Progenitor cell of endocrine pancreas (in vitro differentiated cells): ENCODE measurements at places on chromosomes 3 and 15. TPM values are rescaled to one million over a fixed set of nuclear protein-coding genes. Genes with fewer than 3 reads are reported as not detected.

DNA sequence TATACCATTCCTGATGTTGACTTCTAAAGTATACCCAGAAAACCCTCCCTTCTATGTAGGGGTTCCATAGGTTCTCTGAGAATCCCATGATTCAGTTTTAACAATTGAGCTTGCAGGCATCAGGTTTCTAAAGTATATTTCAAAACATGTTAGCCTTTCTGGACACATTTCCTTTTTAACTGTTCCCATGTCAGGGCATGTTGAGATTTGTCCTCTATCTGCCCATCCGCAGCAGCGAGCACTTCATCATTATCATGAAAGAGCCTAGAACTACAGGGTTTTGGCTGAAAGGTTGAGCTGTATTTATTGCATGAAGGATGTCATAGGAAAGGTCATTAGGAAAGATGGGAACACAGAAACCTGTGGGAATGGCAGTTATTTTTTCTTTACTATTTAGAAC, 201.1 kb upstream of the BHLHE40 start:
- DNase-seq = no peak

GRCh38 chr3:70916375-70917055, 604.1 kb upstream of the MDFIC2 start:
- no peak for DNase-seq

- DNase-seq = no peak
Observed at GRCh38 chr15:63597821-63598220, 634 bp downstream of the FBXL22 start.

DNA sequence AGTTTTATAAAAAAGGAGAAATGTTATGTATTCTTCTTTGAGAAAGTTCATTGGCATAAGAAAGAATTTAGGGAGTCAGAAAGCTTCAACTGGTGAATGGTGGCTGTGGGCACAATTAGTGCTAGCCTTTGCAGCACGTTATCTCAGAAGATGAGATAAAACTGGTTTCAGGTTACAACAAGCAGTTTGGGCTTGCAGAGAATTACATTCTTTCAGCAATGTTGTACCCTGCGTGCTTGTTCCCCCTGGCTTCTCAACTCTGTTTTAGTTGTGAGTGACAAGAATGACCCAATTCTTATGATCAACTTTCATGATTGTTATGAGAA, 31.6 kb upstream of the ACP3 start:
- DNase-seq = no peak

DNA sequence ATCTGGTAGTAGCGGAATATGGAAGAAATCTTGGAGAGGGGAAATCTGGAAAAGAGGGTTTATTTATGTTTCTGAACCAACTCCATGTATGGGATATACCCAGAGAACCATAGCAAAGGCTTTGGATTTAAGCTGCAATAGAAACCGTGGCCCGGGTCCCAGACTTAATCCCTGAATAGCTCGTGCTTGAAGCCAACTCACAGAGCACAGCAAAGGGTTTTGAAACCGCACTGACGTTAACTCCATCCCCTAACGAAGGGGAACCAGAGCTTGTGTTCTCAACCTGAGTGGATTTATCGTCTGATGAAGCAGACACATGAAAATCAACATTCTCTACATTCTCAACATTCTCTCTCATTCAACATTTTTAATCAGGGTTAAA, 154.6 kb downstream of the APBA2 start:
- no peak for DNase-seq

DNA sequence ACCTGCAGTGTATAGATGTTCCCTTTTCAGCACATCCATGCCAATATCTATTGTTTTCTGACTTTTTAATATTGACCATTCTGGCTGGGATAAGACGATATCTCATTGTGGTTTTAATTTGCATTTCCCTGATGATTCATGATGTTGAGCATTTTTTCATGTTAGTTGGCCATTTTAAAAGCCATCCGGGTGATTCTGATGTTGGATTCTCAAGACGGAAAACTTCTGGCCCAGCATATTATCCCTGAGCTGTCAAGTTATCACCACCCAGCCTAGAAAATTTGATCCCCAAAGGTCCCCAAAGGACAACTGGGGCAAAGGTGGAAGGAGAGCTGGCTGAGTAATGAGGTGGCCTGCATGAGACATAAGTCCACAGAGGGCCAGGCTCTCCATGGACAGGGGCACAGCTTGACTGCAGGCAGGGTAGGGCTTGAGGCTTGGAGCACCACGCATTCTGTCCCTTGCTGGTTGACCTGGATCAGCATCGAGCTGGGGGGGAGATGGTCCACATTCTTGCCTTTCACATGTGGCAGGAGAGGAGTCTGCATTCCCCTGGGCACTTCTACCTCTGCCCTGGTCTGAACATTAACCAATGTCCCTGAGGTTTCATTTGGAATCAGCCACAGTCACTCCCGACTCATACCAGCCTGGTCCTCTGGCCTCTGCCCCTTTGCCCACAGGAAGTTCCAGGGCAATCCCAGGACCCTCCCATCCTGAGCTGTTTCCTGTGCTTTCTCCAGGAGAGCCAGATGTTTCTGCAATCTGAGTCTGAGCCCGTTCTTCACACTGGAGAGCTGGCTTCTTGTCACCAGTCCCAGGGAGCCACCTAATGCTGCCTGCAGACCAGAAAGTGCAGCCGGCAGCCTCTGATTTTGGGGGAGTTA, 69.2 kb downstream of the ISG20 start:
- no peak for DNase-seq

GRCh38 chr3:105518806-105519418, 152.2 kb downstream of the ALCAM start:
- DNase-seq = peak; percentile 10

GRCh38 chr3:139945386-139945785, 10.4 kb downstream of the CLSTN2 start:
- DNase-seq = no peak

DNA sequence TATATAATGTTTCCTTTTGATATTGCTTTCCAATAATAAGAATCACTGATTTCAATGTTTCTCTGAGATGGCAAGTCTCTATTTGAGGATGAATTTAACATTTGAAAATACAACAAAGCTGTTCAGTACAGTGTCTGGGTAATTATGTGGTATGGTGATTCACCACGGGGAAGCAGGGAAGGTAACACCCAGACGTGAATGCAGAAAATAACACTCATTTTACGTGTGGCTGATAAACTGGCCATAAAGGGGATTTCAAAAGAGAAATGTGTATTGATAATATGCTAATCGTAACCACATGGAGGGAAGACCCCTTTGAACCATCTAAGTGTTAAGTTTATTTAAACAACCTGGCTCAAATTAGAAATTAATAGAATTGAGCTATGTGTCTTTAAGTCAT, 344.6 kb downstream of the GRM7 start:
- no peak for DNase-seq

- no peak for DNase-seq
Observed at GRCh38 chr3:115695090-115695489, 71.8 kb downstream of the GAP43 start.

DNA sequence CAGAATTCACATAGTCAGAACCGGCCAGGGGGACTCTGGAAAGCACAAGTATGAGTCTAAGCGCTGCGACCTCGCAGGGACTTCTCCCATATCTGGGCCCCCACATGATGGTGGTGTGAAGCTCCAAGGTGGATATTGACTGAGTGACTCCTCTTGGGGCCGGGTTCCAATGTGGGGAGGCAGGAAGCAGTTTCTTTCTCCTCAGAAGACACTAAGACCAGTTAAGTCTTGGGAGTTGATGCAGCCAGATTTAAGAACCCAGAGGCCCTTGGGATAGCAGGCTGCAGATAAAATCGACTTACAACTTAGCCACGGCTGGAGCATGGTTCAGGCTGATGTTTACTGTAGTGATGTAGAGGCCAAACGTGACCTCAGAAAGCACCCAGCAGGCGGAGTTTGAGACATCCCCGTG, 55.4 kb upstream of the KLF13 start:
- no peak for DNase-seq

DNA sequence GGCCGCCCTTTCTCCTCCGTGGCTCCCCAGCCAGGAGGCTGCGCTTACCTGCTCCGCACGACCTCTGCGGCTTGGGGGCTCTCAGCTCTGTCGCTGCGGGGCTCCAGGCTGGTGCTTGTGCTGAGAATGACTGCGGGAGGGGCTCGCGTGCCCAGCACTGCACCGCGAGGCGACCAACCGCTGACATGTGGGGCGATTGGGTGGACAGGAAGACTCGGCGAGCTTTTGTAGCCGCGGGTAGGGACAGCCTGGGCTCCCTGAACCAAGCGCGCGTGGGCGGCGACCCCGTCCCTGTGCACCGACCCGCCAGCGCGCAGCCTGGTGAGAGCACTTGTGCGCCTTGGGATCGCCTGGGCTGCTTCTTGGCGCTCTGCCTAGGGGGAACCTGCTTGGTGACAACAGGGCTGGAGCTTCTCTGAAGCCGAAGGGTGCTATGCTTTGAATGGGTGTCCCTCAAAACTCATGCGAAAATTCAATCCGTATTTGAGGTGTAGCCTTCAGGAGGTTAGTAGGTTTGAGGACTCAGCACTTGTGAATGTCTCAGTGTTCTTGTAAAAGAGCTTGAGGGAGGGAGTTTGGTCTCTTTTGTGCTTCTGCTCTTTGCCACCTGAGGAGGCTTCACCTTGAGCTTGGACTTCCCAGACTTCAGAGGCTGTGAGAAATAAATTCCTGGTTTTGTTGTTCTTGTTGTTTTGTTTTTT, 50.4 kb downstream of the IL12A start:
- DNase-seq = peak; percentile 20

- DNase-seq = no peak
Observed at GRCh38 chr3:136305879-136306278, 55.7 kb downstream of the PCCB start.

DNA sequence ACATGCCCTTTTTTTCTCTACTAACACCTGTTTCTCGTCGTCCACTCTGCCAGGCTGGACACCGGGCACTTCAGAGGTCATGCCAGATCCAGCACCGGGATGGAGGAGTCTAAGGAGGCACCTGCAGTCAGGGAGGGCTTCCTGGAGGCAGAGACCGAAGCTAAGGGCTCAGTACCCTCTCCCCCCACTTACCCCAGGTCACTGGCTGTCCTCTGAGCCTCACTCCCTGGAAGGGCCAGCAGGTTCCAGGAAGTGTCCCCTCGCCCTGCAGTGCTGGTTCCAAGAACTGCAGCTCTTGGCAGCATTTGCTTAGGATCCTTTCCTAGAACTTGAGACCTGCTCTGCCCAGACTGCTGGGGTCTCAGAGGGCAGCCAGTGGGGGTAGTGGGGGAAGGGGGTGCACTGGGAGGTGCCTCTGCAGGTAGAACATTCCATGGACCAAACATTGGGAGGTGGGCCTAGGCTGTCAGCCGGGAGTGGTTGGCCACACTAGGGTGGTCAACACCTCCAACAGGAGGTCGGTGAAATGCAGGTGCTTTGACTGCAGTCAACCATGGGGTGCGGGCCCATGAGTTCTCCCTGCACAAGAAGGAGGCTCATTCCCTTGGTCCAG, 11.3 kb downstream of the CISH start:
- DNase-seq = no peak

- DNase-seq = no peak
Observed at GRCh38 chr3:171306631-171307030, 153.6 kb downstream of the TNIK start.

DNA sequence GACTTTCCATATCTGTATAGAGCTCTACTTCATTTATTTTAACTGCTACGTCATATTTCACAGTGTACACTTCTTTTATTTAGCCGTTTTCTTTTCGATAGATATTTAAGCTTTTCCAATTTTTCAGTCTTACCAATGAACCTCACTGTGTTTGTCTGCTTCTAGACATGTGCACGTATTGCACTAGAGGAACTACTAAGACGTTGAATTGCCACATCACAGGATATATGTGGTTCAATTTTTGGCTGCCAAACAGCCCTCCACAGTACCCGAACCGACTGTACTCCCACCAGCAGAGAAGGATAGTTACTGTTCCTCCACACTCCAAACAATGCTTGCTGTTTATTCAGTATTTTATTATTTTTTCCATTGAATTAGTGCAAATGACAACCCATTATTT, 2.0 kb downstream of the NR1I2 start:
- DNase-seq = no peak

DNA sequence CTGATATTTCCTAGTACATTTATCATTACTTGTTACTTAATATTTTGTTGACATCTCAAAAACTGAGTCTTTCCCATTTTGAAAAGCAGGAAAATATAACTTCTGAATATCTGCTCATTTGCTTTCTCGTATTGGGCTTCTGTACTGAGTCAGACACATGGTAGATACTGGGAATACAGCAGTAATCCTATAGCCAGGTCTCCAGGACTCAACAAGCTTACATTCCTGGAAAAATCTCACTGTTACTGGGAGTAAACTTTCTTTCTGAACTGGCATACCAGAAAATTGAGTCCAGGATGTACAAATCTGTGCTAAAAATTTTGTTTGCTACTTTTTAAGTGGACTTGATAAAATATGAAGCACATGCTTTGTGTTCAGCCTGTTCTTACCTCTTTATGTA, 240.4 kb downstream of the RBMS3 start:
- DNase-seq = no peak

DNA sequence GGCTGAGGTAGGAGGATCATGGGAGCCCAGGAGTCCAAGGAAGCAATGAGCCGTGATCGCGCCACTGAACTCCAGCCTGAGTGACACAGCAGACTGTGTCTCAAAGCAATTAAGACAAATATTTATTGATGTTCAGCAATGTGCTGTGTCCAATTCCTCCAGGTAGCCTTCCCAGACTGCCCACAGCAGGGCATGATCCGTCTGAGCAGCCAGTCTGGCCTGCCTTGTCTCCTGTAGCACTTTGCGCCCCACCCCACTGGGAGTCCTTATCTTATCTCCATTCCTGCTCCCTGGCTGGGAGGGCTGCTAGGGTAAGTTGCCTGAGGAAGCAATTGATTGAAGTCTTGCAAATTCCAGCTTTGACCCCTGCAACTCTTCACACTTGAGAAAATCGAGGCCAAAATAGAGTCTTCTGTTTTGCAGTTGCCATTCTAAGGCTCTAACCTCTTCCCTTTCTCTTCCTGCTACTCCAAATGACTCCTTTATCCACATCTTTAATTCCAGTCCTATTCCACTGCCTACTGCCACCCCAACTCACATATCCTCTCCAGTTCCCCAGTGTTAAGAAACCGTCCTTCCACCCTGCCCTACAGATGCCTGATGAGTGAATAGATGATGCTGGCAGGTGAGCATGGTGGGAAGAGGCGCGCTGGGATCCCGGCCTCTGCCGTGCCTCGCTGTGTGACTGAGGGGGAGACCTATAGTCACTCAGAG, 26.9 kb upstream of the LCTL start:
- DNase-seq = peak; percentile 16

DNA sequence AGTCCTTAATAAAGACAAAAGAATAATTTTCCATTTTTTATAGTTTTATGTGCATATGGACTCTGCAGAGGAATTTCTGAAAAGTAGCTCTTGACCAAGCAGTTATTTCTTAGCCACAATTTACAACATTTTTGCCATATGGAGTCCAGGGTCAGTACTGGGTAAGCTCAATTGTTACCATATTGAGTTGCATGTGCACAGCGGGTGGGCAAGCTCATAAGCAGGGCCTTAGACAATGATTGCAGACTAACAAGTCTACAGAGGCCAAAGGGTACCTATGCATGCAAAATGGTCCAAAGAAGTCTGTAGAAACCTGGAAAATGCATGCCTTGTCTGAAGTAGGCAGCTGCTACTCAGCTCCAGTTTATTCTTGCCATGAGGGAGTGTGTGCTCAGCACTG, 19.0 kb upstream of the ARHGEF26 start:
- no peak for DNase-seq

HHLA2 gene
- total RNA-seq = not detected in 2 replicates

LXN gene
- total RNA-seq = 12.3 and 13.3 TPM in 2 replicates

GHRL gene
- total RNA-seq = 31.8 and 45.8 TPM in 2 replicates

DUOX2 gene
- 0.53 and 1.1 TPM in 2 replicates for total RNA-seq

RASGRF1 gene
- 0.16 and 0.17 TPM in 2 replicates for total RNA-seq

LRRC31 gene
- total RNA-seq = 0.67 and 1.2 TPM in 2 replicates

MST1 gene
- 45.2 and 47.5 TPM in 2 replicates for total RNA-seq

RTP1 gene
- total RNA-seq = not detected in 2 replicates

PLCB2 gene
- total RNA-seq = 2.5 and 2.8 TPM in 2 replicates

ROBO2 gene
- total RNA-seq = 75.2 and 83.8 TPM in 2 replicates

LRRC2 gene
- total RNA-seq = not detected in 2 replicates

GNAT1 gene
- 0.12 and 0.91 TPM in 2 replicates for total RNA-seq

PLA2G4D gene
- total RNA-seq = not detected in 2 replicates

SNURF gene
- 16.9 and 19.8 TPM in 2 replicates for total RNA-seq
